Stimulated activated CD8-positive, alpha-beta memory T cell treated with anti-CD3 and anti-CD28 coated beads, Interleukin-2, amount 100 ng/mL, for 1 hour (primary cell): ENCODE measurements at places on chromosomes 6 and 20.

- no peak for DNase-seq
Measured at GRCh38 chr20:58160451-58161061, 67.9 kb downstream of the ANKRD60 start.

DNA sequence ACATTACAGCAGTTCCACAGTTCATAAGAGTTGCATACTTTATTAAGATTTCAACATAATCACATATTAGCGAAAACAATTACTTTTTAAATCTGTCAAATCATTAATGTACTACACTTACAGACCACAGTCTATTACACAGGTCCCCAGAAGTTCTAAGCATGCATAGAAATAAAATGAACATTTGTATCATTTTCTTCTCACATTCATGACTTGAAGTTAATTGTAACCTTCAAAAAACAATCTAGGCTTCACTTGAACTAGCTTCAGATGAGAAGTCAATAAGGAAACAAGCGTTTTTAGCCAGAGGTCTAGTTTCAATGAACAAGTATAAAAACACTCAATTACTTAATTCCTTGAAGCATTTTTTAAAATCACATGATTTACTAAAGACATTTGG lies 238.3 kb downstream of the HACE1 start:
- no peak for DNase-seq

DNA sequence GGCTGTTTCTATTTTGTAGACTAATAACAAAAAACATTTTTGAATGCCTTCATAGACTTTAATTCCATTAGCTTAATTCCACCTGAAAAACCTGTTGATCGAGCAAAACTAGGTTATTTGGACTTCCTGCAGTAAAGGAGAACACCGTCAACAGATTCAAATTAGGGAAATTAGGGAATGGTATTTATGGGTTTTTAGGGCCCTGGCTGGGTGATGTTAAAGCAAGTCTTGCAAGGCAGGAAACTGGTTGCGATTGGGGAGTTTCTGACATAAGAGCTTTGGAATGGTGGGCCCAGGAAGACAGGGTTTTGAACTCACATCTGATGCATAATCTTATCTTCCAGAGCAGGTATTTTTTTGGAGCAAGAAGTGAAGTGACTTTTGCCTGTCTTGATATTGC lies 40.1 kb upstream of the TFAP2C start:
- DNase-seq, result no peak

- DNase-seq, result no peak
Measured at GRCh38 chr6:144921206-144921975, 636.3 kb downstream of the UTRN start.

GRCh38 chr20:40848526-40848925 lies 159.5 kb upstream of the MAFB start:
- no peak for DNase-seq

- DNase-seq, result no peak
Measured at GRCh38 chr6:72081871-72082270, 195.5 kb downstream of the RIMS1 start.

- no peak for DNase-seq
Measured at GRCh38 chr6:13573669-13574110, 711 bp upstream of the SIRT5 start.

GRCh38 chr6:116022841-116023445 lies 37.7 kb downstream of the FRK start:
- DNase-seq, result no peak

- DNase-seq, result no peak
Measured at GRCh38 chr6:128914051-128914450, 31.1 kb downstream of the LAMA2 start.

- DNase-seq, result no peak
Measured at GRCh38 chr6:71082033-71082650, 125.3 kb upstream of the B3GAT2 start.

- DNase-seq, result no peak
Measured at GRCh38 chr6:132070356-132070755, 119.2 kb upstream of the CCN2 start.
